ENCODE measurements at places on chromosomes 2 and 18.

DNA sequence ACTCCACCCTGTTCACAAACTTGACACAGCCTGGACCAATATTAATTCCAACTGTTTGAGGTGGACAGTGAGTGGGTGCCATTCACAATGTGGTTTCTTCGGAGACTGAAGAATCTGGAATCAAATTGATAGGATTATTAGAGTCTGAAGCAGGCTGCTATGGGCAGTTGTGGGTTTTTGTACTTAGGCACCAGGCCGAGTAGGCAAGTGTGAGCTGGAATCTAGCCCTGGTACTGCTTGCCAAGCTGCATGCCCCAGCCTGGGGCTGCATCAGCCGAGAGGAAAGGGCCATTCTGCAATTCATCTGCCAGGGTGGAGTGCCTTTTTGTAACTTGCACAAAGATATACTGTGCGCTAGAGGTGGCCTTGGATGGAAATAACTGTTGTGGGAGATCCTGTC lies 654.7 kb upstream of the FANCL start:
- DNase-seq: no peak

GRCh38 chr2:177183860-177184259 lies 28.7 kb upstream of the HNRNPA3 start:
- no peak for DNase-seq

DNA sequence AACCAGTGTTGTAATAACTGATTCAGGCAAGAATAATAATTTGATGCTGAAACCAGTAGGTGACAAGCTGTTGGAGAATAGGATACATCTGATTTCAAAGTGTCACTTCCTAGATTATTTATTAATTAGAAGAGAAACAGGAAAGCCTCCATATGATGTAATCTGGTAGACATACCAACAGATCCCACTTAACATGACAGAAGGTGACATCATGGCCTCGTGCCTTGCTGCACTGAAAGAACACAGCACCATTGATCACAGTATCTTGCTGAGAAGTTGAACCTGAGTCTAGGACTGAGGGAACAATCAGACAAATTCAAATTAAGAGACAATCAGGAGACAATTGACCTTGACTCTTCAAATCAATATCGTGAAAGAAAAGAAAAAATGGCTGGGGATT lies 131.6 kb upstream of the DLGAP1 start:
- no peak for DNase-seq

DNA sequence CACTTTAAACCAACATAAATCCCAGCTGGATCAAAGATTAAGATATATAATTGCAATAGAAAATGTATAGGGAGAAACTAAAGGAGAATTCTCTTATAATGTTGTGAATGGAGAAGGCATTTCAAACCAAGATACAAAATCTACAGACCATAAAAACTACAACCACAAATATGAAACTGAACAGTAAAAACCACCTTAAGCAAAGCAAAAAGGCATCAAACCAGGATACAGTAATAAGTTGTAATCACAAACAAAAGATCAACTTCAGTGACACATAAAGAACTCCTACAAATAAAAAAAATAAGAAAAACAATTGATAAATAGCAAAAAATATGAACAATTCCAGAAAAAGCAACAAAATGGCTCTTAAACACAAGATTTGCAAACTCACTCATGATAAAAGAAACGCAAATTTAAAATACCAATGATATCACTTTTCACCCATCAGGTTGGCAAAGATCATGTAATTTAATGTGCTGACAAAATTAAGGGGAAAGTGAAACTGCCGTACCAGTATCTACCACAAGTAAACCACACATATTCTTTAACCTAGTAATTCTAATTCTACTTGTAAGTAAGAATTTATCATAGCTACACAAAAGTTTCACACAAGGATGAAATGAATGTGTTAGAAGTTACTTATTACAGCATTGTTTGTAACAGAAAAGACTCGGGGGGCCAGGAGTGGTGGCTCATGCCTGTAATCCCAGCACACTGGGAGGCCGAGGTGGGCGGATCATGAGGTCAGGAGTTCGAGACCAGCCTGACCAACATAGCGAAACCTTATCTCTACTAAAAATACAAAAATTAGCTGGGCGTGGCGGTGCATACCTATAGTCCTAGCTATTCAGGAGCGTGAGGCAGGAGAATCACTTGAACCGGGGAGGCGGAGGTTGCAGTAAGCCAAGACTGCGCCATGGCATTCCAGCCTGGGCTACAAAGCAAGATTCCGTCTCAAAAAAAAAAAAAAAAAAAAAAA lies 101.9 kb downstream of the USP34 start:
- DNase-seq: peak; percentile 26

DNA sequence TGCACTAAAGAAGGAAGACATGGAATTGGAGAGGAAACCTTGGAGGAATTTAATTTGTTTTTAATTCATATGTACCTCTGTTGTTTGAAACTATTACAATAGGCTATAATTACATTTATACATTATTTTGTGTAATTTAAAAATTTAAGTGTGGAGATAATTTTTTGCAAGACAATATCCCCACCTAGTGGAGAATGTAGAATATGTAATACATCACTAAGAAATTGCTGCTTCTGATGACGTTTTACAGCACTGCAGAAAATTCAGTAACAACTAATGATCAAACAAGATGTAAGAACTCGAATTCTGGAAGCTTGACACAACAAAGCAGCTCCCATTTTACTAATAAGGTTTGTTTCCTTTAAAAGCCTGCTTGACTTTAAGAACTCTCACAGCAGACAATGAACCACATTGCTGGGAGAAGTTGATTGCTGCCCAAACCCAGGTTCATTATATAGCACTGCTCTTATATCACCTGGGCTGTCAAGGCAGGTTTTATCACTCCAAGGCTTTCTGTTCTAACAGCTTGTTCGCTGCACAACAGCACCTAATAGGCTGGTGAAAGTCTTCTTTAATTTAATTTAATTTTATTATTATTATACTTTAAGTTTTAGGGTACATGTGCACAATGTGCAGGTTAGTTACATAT lies 53.4 kb downstream of the THADA start:
- no peak for DNase-seq

DNA sequence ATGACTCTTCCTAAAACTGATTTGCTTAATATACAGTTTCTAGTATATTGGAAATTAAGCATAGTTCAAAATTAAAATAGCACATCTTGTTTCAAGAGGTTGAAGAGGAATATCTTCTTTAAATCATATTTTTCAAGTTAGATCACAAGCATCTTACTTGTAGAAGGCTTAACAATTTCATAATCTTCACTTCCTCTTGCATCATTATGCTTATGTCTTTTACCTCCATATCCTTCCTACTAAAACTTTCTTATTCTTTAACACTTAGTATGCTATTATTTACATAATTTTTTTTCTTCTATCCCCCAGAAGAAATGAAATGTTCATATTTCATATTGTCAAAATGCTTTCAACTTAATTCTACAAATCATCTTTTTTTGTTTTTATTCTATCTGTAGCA lies 1354.9 kb upstream of the TMEFF2 start:
- no peak for DNase-seq

- no peak for DNase-seq
Observed at GRCh38 chr18:9712611-9713010, 4.5 kb downstream of the RAB31 start.

GRCh38 chr2:130966775-130967490 lies 126.3 kb downstream of the FAM168B start:
- DNase-seq: no peak

GRCh38 chr18:25100418-25100817 lies 251.5 kb downstream of the ZNF521 start:
- DNase-seq: no peak

- no peak for DNase-seq
Observed at GRCh38 chr2:147631294-147631693, 213.5 kb upstream of the ACVR2A start.

DNA sequence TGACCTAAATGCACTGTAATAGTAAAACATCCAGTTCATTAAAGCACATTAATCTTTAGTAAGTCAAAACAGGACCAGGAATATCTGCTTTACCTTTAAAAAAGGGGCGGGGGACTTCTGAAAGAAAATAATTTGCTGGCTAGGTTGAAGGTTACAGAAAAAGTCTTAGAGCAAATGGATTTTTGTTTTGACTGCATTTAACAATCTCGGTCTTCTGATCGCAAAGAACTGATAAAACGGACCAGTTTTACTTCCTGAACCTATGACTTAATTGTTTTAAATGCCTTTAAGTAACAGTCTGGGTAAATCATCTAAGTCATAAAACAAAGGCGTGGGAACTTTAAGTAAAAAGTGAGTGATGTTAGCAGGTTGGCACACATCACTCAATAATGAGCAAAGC lies 783 bp downstream of the BUB1 start:
- DNase-seq: peak; percentile 20

DNA sequence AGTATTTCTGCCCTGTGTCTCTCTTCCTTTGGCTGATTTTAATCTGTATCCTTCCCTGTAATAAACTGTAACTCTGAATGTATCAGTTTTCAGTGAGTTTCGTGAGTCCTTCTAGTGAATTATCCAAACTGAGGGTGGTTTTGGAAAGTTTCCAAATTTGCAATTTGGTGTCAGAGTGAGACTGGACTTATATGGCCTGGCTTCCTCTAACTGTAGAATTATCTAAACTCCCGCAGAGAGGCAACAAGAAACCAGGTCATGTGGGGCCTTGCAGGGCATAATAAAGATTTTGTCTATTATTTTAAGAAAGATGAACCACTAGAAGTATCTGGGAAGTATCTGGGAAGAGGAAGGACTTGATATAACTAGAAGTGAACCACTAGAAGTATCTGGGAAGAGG lies 95.3 kb upstream of the RNF152 start:
- DNase-seq: no peak

GRCh38 chr2:228728961-228729360 lies 542.1 kb downstream of the PID1 start:
- DNase-seq: no peak

DNA sequence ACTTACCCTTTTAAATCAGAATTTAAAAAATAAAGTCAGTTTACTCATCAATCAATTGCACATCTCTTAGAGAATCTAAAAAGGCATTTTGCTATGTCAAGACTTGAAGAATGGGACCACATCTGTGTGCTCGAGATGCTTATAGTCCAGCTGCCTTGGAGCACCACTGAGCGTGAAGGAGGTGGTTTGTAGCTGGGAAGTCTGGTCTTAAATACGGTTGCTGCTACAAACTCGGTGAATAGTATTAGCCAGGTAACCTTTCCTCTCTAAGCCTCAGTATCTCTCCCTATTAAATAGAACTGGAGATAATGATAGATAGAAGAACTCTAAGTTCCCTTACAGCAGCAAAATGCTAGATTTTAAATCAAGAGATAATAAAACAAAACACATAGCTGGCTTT lies 289.7 kb downstream of the TRIB2 start:
- no peak for DNase-seq

DNA sequence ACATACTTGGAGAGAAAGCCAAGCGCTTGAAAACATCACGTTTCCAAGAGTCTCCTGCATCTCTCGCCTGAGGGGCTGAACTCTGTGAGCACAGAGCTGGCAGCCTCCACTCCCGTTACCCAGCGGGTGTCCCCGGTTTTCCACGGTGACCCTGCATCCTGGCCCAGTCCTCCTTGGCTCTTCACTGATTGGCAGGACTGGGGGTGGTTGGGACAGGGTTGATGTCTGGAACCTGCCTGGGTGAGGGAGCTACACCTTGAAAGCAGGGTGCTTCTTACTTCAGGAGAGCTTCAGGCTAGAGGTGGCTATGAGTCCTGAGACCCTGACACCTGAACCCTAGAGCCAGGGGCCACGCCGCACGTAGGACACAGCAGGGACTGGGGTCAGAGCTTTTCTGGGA lies 234.1 kb downstream of the DYSF start:
- DNase-seq: no peak

DNA sequence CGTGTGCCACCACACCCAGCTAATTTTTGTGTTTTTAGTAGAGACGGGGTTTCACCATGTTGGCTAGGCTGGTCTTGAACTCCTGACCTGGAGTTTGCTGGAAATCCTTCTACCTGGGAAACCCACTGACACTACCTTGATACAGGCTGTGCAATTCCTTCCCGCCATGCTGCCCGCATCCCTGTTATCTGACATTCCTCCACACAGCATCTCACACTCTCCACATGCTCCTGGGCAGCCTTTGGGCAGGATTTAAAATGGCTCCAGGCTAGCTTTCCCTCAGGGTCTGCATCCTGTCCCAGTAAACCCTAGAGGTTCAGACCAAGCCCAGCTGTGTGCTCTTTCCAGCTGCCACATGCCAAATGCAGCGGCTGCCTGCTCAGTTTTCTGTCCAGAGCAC lies 319.5 kb upstream of the CXCR4 start:
- no peak for DNase-seq

- no peak for DNase-seq
Observed at GRCh38 chr2:19839438-19839837, 62.3 kb downstream of the TTC32 start.

GRCh38 chr2:74142340-74142739 lies 5.4 kb downstream of the BOLA3 start:
- no peak for DNase-seq

DNA sequence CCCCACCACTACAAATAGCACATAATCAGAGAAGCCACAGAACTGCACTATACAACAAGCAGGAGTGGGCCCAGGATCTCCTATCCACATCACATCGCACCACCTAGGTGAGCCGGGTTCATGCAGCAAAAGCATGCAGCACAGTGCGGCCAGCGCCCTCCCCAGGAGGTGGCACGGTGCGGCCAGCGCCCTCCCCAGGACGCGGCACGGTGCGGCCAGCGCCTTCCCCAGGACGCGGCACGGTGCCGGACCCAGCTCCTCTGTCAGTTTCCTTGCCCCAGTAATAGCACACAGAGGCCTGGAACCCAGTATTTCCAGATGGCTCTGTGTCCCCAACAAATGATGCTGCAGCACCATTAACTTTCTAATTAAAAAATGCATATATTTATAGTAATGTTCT lies 114.1 kb downstream of the EIPR1 start:
- DNase-seq: no peak

DNA sequence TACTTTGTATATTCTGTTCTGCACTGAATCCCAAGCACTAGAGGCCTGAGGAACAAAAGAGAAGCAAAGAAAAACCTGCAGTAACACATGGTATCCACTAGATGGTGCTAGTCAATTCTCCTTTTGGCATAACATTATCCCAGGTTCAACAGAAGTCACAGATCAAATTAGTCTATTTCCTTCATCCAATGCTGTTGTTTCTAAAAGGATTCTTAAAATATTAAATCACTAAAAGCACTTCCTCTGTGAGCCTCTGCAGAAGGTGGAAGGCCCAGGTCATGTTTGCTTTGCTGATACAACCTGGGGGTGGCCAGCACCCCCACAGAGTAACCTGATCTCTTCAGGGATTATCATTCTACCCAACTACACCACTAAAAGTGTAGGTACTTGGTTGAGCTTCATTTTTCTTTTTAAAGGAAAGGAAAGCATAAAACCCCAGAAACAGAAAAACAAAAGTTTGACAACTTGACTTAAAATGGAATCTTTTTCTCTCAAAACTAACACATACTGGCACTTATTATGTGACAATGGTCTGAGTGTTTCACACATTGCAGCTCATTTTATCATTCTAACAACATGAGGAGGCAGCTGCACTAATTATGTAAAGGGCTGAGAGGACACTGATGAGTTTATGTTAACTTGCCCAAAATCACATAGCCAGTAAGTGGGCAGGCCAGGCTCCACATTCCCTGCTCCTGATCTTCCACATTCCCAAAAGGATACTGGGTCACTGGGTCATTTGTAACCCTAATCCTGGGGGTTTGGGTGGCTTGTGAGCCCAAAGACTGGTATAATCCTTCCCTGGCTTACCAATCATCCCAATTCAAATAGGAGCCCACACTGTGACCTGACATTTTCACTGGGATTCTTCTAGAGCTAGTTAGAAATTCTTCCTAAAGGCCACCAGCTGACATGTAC lies 66.8 kb upstream of the DNER start:
- DNase-seq: no peak
